ENCODE measurements at places on chromosomes 6 and 20.

DNA sequence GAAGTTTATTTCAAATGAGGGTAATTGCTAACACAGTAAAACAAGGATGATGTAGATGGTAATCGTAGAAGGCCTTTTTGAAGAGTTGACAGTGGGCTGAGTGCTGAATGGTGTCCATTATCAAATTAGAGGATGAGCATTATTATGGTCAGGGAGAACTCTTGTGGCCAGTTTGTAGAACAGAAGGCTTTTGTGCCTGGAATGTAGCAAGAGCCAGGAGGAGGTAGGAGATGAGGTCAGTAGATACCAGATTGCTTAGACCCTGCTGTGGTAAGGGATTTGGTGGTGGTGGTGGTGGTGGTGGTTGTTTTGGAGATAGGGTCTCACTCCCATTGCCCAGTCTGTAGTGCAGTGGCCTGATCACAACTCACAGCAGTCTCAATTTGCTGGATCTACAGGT lies 6.2 kb downstream of the CSE1L start:
- no peak for DNase-seq

DNA sequence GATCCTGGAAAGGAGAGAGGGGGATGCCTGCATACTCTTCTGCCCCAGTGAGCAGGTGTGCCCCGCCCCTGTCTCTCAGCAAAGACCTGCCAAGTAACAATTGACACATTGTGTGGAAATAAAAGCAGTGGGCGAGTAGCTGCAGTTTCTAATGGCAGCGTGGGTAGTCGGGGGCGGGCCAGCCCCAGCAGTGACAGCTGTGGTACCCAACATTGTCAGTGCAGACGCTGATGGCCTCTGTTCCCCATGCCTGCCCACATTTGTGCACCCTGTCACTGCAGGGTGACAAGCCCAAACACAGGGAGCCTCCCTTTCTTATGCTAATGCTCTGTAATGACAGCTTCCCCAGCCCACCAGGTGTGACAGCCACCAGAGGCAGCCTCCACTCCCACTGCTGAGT lies 491.7 kb downstream of the DHX35 start:
- no peak for DNase-seq

- no peak for DNase-seq
Observed at GRCh38 chr6:136764517-136764993, 27.7 kb downstream of the MAP3K5 start.

DNA sequence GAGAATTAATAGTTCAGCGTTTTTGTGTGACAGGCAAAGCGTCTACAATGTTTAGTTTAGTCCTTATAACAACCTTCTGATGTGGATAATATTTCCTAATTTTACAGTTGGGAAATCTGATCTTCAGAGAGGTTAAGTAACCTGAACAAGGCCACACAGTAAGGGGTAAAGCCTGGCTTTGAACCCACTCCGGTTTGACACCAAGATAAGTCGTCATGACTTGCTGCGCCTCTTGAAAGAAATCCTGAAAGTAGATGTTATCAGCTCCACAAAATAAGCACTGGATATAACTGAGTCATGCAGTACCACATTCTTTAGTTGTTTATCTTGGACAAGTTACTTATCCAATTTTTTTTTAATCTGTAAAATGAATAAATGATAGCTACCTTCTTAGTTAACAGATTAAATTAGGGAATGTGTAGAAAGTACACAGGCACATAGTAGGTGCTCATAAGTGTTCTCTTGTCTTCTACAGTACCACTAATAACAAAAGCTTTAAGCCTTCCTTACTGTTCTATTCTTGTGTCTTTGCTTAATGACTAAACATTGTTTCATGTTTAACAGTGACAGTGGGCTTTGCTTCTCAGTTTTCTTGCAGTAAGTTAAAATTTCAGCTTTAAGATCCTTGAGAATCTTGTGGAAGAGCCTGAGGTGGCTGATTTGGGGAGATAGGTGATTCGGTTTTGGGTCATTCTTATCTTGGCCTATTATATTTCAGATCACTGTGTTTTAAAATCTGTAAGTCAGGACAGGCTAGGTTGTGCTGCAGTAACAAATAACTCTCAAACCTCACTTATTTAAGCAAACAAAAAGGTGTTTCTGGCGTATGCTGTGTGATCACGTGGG lies 2.1 kb downstream of the HIVEP1 start:
- no peak for DNase-seq

GRCh38 chr6:31815025-31815838 lies at the start of the genes HSPA1A and HSPA1L:
HSPA1A (plus strand) TSS chr6:31815543; CDS start chr6:31815757, 214 bp downstream.
HSPA1L (minus strand) TSS chr6:31815283; CDS start chr6:31811972, 3,311 bp downstream.
- DNase-seq = peak; percentile 36

DNA sequence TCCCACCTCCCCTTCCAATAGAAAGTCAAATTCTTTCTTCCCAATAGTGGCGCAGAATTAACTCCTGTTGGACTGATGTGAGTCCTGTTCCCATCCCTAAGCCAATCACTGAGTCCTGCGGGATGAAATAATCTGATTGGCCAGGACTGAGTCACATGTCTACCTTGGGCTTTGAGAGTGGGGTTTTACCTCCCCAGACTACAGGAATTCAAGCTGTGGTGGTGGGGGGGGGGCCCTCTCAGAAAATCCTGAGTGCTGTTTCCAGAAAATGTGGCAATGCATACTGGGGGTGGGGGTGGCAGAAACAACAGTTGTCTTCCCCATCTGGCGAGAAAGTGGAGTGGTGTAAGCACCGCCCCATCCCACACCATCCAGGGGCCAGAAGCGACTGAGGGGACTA lies 65.7 kb downstream of the CTCFL start:
- DNase-seq = no peak

- no peak for DNase-seq
Observed at GRCh38 chr6:43765776-43766499, 4.1 kb upstream of the VEGFA start.

- no peak for DNase-seq
Observed at GRCh38 chr6:52616059-52616690, 39.3 kb upstream of the TRAM2 start.

- no peak for DNase-seq
Observed at GRCh38 chr20:62888406-62888805, 26.8 kb upstream of the TCFL5 start.

DNA sequence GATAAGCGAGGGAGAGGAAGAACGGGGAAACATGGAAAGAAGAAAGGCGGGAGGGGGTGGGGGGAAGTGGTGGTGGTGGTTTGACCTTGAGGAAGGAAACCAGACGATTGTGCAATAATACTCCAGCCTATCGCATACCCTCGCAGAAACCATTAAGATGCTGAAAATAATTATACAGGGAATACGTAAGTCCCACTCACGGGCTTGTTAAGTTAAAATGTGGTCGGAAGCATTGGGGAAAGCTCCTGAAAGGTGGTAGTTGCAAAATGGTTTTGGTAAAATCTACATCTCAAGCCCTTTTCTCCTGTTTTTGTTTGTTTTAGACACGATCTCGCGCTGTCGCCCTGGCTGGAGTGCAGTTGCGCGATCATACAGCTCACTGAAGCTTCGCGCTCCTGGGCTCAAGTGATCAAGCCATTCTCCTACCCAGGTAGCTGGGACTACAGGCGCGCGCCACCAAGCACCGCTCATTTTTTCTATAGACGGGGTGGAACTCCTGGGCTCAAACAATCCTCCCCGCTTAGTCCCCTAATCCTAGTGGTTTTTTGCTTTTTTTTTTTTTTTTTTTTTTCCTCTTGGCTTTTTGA lies 128.9 kb upstream of the ZNF184 start:
- DNase-seq = no peak

DNA sequence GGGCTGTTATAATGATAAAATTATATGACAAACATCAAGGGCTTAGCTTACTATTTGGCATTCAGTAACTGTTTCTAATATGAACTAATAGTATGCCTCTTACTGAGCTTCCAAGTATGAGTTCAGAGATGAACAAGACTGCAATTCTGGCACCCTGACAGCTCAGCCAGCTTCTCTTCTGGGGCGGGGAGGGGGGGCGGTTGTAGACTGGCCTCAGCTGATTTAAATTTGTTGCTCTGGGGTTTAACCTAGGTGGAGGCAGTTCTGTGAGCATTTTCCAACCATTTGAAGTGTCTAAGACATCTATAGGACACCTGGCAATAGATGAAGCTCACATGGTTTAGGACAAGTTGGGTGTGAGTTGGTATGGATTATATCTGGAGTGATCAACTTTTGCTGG lies 401.9 kb downstream of the QKI start:
- no peak for DNase-seq

DNA sequence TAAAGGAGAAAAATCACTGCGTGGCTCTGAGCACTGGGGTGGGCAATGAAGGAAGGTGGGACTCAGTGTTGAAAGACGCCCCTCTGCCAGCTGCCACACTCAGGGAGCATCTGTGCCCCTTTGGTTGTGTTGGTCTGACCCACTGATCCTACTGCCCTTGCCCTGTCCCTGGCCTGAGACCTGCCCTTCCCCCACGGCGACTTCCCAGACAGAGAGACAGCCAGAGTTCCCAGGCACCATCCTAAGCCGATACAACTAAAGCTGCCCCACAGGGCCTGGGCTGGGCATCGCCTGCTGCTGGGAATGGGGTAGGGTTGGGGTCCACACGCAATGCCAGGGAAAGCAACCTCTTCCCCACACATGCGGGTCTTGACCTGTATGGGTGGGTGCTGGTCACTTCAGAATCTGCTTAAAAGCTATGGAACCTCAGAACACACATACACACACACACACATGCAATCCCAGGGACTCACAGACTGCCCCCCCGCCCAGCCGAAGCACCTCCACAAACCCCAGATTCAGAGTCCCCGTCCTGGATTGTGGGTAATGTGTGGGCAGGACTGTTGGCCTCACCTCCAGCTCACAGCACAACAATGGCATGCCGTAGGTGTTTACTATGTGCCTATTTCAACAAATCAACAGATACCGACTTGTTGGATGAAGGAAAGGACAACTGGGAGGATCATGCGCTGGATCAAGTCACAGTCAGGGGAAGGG lies 10.9 kb upstream of the SPDEF start:
- no peak for DNase-seq

- no peak for DNase-seq
Observed at GRCh38 chr6:22766979-22767378, 197.6 kb downstream of the HDGFL1 start.

- DNase-seq = peak; percentile 61
Observed at GRCh38 chr20:59207742-59208357, 44.2 kb downstream of the ZNF831 start.

GRCh38 chr6:95145457-95145856 lies 431.9 kb upstream of the MANEA start:
- DNase-seq = no peak

DNA sequence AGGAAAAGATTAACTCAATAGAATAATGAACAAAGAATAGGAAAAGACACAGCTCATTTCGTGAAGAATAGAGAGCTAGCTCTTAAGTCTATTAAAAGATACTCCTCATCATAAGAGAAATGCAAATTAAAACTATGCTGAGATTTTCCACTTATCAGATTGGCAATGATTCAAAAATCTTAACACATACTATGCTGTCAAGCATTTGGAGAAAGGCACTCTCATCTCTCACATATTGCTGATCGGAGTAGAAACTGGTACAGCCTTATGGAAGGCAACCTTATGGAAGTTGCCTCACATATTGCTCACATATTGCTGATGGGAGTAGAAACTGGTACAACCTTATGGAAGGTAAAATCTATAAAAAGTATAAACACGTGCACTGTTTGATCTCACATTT lies 21.4 kb upstream of the PLAGL1 start:
- no peak for DNase-seq

- no peak for DNase-seq
Observed at GRCh38 chr6:43703512-43704429, 16.2 kb upstream of the MRPS18A start.

- DNase-seq = no peak
Observed at GRCh38 chr20:19897891-19898290, 119.3 kb upstream of the NAA20 start.

GRCh38 chr6:7247179-7247456 lies 65.9 kb downstream of the SSR1 start:
- DNase-seq = no peak

GRCh38 chr6:47075741-47076421 lies 33.7 kb upstream of the ADGRF1 start:
- DNase-seq = no peak

GRCh38 chr6:106005013-106005412 lies 81.1 kb upstream of the PRDM1 start:
- no peak for DNase-seq

GRCh38 chr6:79250559-79250958 lies 16.1 kb upstream of the HMGN3 start:
- no peak for DNase-seq

- DNase-seq = no peak
Observed at GRCh38 chr6:22145823-22146677, 150.8 kb downstream of the PRL start.

- DNase-seq = no peak
Observed at GRCh38 chr6:163354761-163355425, 59.6 kb upstream of the QKI start.

DNA sequence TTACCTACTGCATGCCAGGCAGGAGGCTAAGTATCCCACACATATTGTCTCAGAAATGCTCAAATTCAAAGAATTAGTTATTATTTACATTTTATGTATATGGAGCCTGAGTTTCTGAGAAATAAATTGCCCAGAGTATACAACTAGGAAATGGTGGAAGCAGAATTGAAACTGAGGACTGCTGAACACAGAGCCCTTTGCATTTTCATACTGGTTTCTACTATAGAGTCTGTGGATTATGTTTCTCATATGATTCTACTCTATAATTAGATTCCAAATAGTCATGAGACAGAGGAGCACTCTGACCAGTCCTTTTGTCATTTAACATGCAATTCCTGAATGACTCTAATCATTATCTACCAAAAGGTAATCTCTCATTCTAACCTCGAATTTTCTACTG lies 254.3 kb downstream of the LMBRD1 start:
- DNase-seq = no peak

GRCh38 chr6:116881236-116881635 lies 4.2 kb downstream of the RFX6 start:
- DNase-seq = no peak

- no peak for DNase-seq
Observed at GRCh38 chr20:20022498-20022897, 5.3 kb downstream of the NAA20 start.

DNA sequence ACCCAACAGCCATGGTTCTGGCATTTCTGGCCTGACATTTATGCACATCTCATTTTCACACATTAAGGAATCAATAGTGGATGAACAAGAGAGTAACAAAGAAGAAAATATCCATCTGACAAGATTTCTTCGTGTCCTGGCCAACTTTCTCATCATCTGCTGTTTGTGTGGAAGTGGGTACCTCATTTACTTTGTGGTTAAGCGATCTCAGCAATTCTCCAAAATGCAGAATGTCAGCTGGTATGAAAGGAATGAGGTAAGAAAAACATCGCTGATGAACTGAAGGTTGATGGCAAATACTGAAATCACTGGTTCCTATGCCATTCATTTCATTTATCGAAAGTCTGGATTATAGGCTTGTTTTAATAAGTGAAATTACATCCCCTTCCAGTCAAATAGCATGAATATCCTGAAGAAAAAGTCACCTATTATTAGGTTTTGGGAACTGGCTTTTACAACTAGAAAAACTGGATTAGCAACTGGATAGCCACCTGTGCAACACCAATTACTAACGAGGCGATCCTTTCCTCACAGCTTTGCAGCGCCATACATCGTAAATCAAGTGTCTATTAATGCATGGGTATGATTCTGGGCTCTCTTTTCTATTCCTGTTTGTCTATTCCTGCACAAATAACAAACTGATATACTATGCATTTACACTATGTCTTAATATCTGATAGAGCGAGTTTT lies 50.2 kb upstream of the NOP56 start:
- DNase-seq = no peak

Measured in stimulated activated CD4-positive, alpha-beta T cell treated with anti-CD3 and anti-CD28 coated beads, Interleukin-15, amount 100 ng/mL, for 1 hour (primary cell).